Activated CD8-positive, alpha-beta T cell treated with anti-CD3 and anti-CD28 coated beads, Interleukin-2, amount 10 ng/mL, durations not matched to agents 7 days and 5 days (primary cell): ENCODE measurements at places on chromosomes 5 and 9. TPM values are rescaled to one million over a fixed set of nuclear protein-coding genes. Genes with fewer than 3 reads are reported as not detected.

- no peak for DNase-seq
- H3K36me3 ChIP-seq = no peaks in the 10 kb centered on the region
- H3K4me1 ChIP-seq = peaks cover 8% of the 10 kb centered on the region
- peaks cover 11% of the 10 kb centered on the region for H3K27me3 ChIP-seq
- H3K27ac ChIP-seq = no peak overlapping the region
- H3K4me3 ChIP-seq = no peak overlapping the region
These were observed 18.3 kb downstream of the FAT2 start for GRCh38 chr5:151572657-151573368.

GRCh38 chr5:142357469-142358090, 32.8 kb upstream of the SPRY4 start:
- peaks cover 24% of the 10 kb centered on the region for H3K27me3 ChIP-seq
- peak overlapping the region; percentile 73 for H3K4me3 ChIP-seq
- peaks cover 6% of the 10 kb centered on the region for H3K36me3 ChIP-seq
- H3K27ac ChIP-seq = peak overlapping the region; percentile 89
- DNase-seq = no peak

DNA sequence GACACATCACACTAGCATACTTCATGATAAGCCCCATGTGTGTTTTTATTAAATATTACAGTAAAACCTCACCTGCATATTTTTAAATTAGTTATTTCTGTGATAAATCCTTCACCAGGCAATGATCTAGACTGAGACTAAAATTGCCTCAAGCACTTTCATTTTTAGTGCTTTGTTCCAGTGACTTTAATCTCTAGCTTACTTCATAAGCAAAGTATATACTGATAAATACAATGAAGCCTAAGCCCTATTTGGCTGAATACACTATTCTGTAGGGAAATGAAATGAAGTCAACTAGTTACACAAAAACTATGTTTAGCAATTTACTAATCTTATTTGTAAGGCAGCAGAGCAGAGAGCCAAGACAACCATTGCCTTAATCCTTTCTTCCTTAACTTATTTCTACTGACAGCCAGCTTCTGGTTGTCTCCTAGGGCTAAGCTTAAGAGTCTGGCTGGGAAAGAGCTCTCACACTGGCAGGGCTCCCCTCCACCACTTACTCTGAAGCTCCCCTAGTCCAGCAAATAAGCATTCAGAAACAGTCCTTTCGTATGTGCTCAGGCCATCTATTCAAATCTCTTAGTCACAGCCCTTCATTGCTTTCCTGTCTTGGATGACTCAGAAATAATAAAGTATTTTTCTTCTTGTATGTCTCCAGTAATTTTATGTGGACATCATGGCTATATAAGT, 31.4 kb upstream of the MTAP start:
- H3K4me3 ChIP-seq = no peak overlapping the region
- peaks cover 11% of the 10 kb centered on the region for H3K4me1 ChIP-seq

- H3K4me1 ChIP-seq = peaks cover 21% of the 10 kb centered on the region
- no peak overlapping the region for H3K27ac ChIP-seq
- H3K27me3 ChIP-seq = peaks cover 70% of the 10 kb centered on the region
- H3K36me3 ChIP-seq = peaks cover 7% of the 10 kb centered on the region
- DNase-seq = peak; percentile 74
These were observed 1.6 kb downstream of the LMX1B start for GRCh38 chr9:126615245-126615790.

- H3K27me3 ChIP-seq = peaks cover 12% of the 10 kb centered on the region
- no peaks in the 10 kb centered on the region for H3K36me3 ChIP-seq
- H3K4me1 ChIP-seq = no peaks in the 10 kb centered on the region
These were observed 119.6 kb downstream of the SEC61B start for GRCh38 chr9:99341686-99342085.

DNA sequence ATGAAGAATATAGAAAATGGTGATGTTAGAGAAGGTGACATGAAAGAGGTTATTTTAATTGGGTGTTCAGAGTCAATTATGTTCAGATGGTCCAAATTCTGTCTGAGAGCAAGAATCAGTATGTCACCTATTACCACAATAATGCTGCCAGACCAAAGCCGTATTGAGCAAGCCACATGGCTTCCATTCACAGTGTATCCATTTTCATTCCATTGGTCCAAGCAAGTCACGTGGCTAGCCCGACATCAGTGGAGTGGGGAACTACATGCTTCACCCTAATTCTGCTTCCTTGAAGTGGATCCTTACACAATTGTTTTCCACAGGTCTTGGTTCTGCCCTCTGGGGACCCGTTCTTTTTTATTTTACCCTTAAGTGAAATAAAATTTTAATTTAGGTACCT, 413.5 kb downstream of the EBF1 start:
- no peak for DNase-seq
- H3K4me1 ChIP-seq = no peaks in the 10 kb centered on the region
- peaks cover 3% of the 10 kb centered on the region for H3K27me3 ChIP-seq
- H3K4me3 ChIP-seq = no peak overlapping the region
- H3K36me3 ChIP-seq = no peaks in the 10 kb centered on the region
- no peak overlapping the region for H3K27ac ChIP-seq

DNA sequence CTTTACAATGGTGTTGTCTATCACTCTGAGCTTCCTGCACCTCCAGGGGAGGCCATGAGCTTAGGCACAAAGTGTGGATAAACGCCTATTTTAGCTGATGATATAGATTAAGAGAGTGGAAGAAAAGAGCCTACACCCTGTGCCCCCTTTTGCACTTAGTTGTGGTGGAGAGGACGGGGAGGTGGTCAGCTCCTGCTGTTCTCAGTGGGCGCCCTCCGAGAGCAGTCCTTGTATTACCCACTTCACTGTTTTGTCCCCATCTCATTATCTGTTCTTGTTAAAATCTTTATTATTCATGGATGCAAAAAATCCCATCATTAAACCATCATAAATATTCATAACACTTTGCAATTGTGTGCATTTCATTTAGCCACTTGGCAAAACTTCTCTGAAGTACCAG, 303.3 kb downstream of the EFNA5 start:
- no peak overlapping the region for H3K4me3 ChIP-seq
- no peaks in the 10 kb centered on the region for H3K36me3 ChIP-seq
- DNase-seq = no peak
- H3K4me1 ChIP-seq = no peaks in the 10 kb centered on the region
- peaks cover 3% of the 10 kb centered on the region for H3K27me3 ChIP-seq

DNA sequence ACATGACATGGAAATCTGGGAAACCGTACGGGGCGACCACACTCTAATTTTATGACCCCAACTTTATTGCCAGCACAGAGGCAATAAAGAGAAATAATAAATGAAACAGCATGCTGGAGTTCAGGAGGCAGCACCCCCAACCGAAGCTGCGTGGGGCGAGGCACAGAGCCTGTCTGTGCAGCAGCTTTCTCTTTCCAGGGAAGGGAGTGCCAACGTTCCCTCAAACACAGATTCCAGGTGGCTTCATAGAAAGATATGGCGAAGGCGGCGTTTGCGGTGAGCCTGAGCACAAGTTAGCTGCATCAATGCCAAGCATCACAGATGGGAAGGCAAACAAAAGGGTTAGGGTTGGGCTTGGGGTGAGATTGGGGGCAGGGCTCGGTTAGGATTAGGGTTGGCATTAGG, 114.8 kb downstream of the HSD17B3 start:
- peaks cover 3% of the 10 kb centered on the region for H3K36me3 ChIP-seq
- DNase-seq = no peak

- DNase-seq = no peak
- no peak overlapping the region for H3K4me3 ChIP-seq
- H3K36me3 ChIP-seq = no peaks in the 10 kb centered on the region
These were observed 300.5 kb downstream of the SLCO4C1 start for GRCh38 chr5:101995585-101995984.

LRRC26 gene
- total RNA-seq = not detected

TRUB2 gene
- total RNA-seq = 25.5 TPM

FGD3 gene
- 107 TPM for total RNA-seq
